Activated T-helper 1 cell treated with anti-CD3 and anti-CD28 coated beads, Interleukin-12 subunit alpha, Interleukin-12 subunit beta, Interleukin-2, Interleukin-4 antibody, amounts not matched to agents 30 ng/mL and 10 ng/mL and 1 ng/mL, durations not matched to agents 14 hours and 24 hours and 36 hours (primary cell): ENCODE measurements at places on chromosomes 5 and 9. TPM values are rescaled to one million over a fixed set of nuclear protein-coding genes. Genes with fewer than 3 reads are reported as not detected.

- no peak for DNase-seq
Measured at GRCh38 chr9:14272927-14273528, 40.9 kb downstream of the NFIB start.

- DNase-seq: no peak
Measured at GRCh38 chr9:91503673-91504081, 80.0 kb upstream of the NFIL3 start.

DNA sequence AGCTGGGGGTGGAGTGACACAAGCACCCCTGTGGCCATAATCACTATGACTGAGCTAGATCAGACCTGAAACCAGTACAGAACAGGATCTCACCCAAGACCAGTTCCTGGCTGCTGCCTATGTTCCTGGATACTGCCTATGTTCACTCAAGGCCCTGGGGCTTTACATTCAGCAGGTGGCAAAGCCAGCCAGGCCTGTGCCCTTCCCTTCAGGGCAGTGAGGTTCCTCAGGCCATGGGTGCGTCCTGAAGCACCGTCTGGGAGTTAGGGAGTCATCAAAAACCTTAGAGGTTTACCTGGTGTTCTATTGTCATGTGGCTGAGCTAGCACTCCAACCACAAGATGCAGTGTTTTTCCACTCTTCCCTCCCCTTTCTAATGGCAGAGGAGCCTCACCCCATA is 419.8 kb downstream of the TMEM232 start:
- DNase-seq: no peak

- DNase-seq: no peak
Measured at GRCh38 chr5:7047511-7048261, 334.5 kb downstream of the TENT4A start.

DNA sequence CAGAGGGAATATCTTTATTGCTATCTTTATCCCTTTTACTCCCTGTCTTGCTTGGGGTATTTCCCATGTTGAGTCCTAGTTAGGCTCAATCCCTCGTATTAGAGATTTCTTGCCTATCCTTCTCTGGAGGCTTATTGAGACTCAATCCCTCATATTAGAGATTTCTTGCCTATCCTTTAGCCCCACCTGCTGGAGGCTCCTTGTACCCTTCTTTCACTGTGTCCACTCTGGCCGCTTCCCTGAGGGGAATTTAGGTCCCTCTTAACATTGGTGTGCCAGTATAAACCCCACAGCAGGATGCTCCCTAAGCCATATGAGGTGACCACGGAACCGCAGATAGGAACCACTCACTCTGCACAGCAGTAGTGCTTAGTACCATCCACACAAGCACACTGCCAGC is 110.7 kb upstream of the MAMDC2 start:
- no peak for DNase-seq

GRCh38 chr5:178564397-178564796 is 25.8 kb downstream of the COL23A1 start:
- DNase-seq: no peak

- no peak for DNase-seq
Measured at GRCh38 chr5:168766426-168766700, 187.2 kb upstream of the PANK3 start.

DNA sequence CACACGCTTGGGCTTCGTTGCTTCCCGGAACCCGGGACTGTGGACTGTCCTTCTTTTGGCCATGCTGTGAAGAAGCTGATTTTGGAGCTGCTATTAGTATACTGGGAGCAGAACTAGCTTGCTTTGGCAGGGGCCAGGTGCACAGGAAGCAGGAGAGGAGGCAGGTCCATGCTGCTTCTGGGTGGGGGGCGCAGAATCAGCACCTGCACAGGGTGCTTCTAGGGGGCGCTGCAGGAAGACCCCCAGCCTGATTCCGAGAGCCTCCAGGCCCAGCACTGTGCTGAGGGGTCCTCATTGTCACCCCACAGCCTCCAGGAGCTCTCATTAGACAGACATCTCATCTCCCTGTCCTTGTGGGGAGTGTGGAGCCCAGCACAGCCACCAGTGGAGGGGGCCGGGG is 252.6 kb upstream of the IRX4 start:
- no peak for DNase-seq

GRCh38 chr9:72386186-72386585 is 21.2 kb upstream of the ZFAND5 start:
- DNase-seq: no peak

The HDHD3 gene
- 15.7 and 18.5 TPM in 2 replicates for total RNA-seq

The SLC1A3 gene
- total RNA-seq: not detected in 2 replicates

DNA sequence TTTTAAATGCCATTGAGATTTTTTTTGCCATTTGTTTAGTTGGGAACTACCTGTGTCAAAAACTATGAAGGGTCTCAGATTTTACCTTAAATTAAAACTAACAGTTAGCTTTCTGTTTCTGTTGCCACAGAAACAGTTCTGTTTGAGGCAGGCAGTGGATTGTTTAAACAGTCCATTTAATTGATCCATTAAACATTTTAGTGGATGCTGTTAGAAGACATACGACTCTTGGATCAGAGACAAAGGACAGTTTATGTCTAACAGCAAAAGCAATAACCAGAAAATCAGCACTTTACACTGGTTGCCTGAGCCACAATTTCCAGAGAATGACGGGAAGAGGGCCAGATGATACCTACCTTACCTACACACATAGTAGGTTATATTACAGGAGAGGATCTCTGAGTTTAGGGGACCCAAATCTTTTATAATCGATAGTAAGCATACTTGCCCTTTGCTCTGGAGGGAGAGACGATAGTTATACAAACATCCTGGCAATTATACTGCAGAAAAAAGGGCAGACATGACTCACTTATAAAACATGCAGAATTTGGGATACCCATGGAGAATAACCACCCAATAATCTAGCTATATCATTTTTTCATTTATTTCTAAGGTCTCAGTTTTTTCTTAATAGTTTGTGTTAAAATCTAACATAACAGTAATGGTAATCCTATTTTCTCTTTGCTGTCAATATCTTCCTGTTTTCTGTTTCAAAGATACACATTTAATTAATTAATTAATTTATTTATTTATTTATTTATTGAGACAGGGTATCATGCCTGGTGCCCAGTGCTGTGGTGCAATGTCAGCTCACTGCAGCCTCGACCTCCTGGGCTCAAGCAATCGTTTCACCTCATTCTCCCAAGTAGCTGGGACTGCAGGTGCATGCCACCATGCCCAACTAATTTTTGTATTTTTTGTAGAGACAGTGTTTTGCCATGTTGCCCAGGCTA is 136.7 kb upstream of the TNFAIP8 start:
- DNase-seq: no peak

The FCN2 gene
- total RNA-seq: not detected in 2 replicates
